Spleen (tissue), 13 donors: ENCODE measurements at places on chromosomes 16 and 17. TPM values are rescaled to one million over a fixed set of nuclear protein-coding genes. Genes with fewer than 3 reads are reported as not detected.

KARS1 gene
- polyA plus RNA-seq = 63.7 TPM

PMFBP1 gene
- polyA plus RNA-seq = 2.1 TPM

RTN4RL1 gene
- 0.67 TPM for polyA plus RNA-seq

PIRT gene
- polyA plus RNA-seq = not detected

SCIMP gene
- polyA plus RNA-seq = 55.0 TPM

CTRB2 gene
- 0.58 TPM for polyA plus RNA-seq

MARVELD3 gene
- 0.06 TPM for polyA plus RNA-seq

SLC52A1 gene
- 0.11 TPM for polyA plus RNA-seq

CORO1A gene
- 667 TPM for polyA plus RNA-seq
